WTC11 (cell line): ENCODE measurements at places on chromosomes 7 and 10.

GRCh38 chr10:80464557-80465450 lies 10.7 kb downstream of the TSPAN14 start:
- DNase-seq, result peak; percentile 71

GRCh38 chr7:1938788-1939433 lies 268.8 kb downstream of the ELFN1 start:
- DNase-seq, result no peak

- DNase-seq, result no peak
These were observed 7.0 kb downstream of the PKD1L1 start for GRCh38 chr7:47941136-47941844.

DNA sequence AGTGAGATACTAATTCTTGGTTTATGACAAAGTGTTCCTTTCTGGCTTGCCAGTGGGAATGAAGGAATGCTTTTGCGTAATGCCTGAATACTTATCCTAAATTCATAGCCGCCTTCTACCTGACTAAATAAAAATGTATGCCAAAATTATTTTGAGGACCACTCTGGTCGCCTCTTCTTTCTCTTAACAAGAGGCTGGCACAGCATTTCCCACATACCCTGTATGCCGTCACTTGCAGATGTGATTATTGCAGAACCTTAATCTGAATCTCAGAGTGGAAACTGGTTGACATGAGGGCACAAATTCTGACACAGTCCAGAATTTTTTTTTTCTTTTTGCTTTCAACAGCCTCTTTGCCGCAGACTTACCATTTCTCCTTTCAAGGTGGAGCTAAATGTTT lies 124.6 kb upstream of the GLCCI1 start:
- no peak for DNase-seq

GRCh38 chr7:106450716-106451115 lies 165.9 kb upstream of the NAMPT start:
- no peak for DNase-seq

DNA sequence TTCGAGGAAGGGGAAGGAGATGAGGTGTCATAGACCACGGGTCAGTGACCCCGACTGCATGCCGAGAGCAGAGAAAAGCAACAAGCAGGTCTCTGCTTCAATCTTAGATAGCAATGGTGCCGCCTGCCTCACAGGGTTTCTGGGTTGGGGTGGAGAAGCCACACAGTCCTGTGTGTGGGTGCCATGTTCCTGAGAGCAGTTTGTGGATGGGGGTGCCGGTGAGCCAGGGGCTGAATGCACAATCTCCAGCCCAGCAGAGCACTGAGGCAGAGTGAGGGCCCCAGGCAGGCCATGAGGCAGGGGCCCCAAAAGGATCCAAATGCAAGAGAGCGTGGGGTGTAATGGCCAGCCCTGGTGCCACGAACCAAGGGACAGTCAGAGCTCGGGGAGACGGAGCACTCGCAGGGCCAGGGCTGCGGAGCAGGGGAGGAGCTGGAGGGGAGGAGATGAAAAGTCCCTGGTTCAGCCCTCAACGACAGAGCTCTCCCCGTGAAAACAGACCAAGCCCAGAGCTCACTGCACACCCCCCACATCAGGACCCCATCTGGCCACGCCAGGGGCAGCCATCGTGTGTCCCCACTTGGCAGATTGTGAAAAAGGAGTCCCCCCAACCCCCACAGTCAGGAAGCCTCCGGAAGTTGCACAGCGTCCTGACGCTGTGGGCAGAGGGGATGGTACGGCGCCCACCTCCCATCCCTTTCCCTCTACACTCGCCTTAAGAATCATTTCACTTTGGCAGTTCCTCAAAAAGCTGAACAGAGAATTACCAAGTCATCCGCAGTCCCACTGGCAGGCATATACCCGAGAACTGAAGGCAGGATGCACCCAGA lies 19.9 kb downstream of the WDR86 start:
- DNase-seq, result no peak

- DNase-seq, result no peak
These were observed 116.5 kb upstream of the EEPD1 start for GRCh38 chr7:36036590-36036989.

DNA sequence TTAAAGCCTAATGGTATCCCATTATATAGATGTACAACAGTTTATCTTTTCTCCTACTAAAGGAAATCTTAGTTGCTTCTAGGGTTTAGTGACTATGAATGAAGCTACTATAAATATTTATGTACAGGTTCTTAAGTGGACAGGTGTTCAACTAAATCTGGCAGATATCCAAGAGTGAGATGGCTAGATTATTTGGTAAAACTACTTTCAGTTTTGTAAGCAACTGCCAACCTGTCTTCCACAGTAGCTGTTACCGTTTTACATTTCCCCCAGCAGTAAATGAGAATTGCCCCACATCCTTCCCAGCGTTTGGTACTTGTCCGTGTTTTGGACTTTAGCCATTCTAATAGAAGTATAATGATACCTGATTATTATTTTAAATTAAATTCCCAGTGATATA lies 144.9 kb upstream of the MAGI2 start:
- DNase-seq, result no peak

DNA sequence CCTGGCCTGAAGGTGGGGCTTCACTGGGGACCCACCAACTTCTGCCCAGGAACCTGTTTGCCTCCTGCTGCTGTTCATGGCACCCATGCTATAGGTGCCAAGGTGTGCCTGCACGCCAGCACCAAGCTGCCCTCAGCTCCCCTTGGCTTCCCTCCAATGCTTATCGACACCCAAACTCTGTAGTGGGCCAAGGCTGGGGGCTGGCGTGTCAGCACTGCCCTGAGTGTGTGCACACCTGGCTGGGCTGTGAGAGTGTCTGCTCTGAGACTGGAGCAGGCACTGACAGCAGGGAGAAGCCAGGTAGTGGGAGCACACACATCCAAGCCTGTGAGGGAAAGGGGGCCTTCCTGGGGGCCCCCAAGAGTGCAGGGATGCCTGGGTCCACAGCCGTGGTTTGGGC lies 43.1 kb upstream of the TUBB8 start:
- DNase-seq, result no peak

- peak; percentile 31 for DNase-seq
These were observed 84.7 kb downstream of the AUTS2 start for GRCh38 chr7:69683002-69683401.

DNA sequence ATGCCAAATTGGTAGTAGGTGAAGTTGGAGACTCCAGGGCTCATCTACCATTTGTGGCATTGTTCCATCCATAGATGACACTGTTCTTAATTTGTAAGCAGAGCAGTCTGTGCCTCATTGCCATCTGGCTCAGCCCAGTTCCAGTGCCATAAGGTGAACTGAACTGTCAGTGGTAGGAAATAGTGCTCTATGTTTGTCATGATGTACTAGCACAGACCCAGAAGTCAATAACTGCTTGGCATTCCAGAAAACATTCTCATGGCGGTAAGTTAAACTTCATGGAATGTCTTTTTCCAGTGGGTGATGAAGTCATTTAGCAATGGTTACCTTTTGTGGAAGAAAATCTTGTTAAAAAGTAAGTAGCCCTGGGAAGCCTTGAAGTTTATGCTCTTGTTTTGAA lies 302.7 kb downstream of the SUGCT start:
- no peak for DNase-seq

- no peak for DNase-seq
These were observed 633.2 kb upstream of the NRP1 start for GRCh38 chr10:33967606-33968120.

- DNase-seq, result no peak
These were observed 76.2 kb upstream of the PLXNA4 start for GRCh38 chr7:132652507-132652906.

- no peak for DNase-seq
These were observed 87.9 kb downstream of the SLC37A3 start for GRCh38 chr7:140310337-140311002.

GRCh38 chr7:82312646-82313045 lies 130.9 kb downstream of the CACNA2D1 start:
- peak; percentile 18 for DNase-seq

DNA sequence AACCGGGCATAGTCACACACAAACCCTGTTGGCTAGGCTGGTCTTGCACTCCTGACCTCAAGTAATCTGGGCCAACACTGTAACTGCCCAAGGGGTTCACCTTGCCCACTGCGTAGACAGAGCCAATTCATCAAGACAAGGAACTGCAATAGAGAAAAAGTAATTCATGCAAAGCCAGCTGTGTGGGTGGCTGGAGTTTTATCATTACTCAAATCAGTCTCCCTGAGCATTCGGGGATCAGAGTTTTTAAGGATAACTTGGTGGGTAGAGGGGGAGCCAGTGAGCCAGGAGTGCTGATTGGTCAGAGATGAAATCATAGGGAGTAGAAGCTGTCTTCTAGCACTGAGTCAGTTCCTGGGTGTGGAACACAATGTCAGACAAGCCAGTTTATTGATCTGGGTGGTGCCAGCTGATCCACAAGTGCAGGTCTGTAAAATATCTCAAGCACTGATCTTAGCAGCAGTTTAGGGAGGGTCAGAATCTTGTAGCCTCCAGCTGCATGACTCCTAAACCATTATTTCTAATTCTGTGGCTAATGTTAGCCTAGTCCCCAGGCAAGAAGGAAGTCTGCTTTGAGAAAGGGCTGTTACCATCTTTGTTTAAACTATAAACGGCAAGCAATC lies 15.6 kb upstream of the FXYD4 start:
- no peak for DNase-seq

DNA sequence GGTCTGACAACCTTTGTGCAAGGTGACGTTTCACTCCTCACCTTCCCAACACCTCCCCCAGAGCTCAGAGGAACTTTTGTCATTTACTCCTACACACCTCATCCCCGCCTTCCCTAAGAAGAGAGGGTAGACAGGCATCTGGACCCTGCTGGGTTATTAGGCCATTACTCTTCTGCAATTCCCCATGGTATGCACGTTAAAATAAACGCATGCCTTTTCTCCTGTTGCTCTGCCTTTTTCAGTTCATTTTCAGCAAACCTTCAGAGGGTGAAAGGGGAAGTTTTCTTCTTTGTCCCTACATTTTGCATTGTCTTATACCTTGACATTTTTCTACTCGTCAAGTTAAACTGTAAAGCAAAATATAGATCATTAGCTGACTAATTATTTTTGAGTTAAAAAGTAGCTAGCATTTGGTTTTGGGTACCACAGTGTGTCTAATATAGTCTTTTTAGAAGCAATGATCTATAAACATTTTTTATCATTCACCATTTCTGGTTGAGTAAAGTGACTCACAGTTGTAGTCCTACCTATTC lies 10.5 kb upstream of the EDRF1 start:
- no peak for DNase-seq

GRCh38 chr7:100888988-100889750 lies at the start of gene UFSP1:
TSS of gene UFSP1 (minus strand) at chr7:100889715. CDS start at chr7:100889271, 444 bp downstream.
- DNase-seq, result no peak

GRCh38 chr10:21744223-21744622 lies 210.2 kb downstream of the MLLT10 start:
- DNase-seq, result no peak

- no peak for DNase-seq
These were observed 51.8 kb upstream of the PPP1R9A start for GRCh38 chr7:94855589-94855988.

- DNase-seq, result no peak
These were observed 141.2 kb downstream of the ADAM22 start for GRCh38 chr7:88075216-88075615.

- no peak for DNase-seq
These were observed 115.3 kb upstream of the BMPER start for GRCh38 chr7:33789871-33790630.

- no peak for DNase-seq
These were observed 171.8 kb downstream of the SEMA3D start for GRCh38 chr7:85014936-85015660.

- DNase-seq, result no peak
These were observed 9.1 kb downstream of the SEM1 start for GRCh38 chr7:96700516-96700915.

DNA sequence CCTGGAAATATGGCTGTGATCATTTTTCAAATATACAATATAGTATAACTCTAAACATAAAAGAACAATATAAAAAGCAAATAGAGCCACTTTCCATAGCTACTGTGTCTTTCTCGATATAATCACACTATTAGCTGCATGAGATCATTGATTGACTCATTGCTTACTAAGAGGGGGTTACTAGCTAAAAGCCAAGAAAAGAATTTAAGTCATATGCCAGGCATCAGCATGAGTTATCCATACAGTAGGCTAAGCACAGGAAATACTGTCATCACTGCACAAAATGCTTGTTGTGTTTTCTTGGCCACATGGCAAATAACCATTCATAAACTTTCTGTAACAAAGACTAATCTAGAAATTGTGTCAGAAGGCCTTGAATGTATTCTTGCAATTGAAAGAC lies 18.8 kb upstream of the ABCB5 start:
- no peak for DNase-seq

DNA sequence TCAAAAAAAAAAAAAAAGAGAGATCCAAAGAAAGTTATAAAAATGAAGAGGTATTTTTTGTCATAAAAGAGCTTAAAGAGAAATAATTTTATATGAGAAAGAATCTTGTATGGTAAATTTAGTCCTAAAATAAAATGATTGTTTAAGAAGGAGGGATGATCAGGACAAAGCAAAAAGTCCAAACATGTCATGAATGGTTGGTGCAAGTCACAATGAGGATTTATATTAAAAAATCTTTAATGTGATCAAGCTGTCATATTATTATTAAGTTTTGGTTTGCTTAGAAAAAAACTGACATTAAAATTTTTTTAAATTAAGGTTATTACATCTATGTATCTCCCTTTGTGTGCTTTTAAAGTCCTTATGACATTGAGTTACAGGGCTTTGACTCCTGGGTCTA lies 220.4 kb downstream of the TMEM26 start:
- no peak for DNase-seq

DNA sequence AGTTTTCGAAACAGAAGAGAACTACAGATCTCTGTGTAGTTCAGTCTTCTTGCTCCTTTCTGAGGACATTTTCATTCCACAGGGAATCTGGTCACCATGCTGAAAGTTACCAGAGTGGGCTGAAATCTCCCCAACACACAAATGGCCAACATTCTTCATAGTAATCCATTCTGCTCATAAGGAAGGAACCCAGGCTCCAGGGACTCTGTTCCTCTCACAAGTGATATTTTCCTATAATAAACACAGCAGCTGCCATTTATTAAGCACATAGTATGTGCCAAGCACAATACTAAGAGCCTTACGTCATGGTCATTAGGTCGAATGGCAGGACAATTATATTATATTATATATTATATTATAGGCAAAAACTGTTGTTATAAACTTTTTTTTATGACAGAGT lies 109.8 kb downstream of the RAB11FIP2 start:
- no peak for DNase-seq
